ENCODE measurements at places on chromosomes 12 and 14.

GRCh38 chr14:23056956-23057756 lies at the start of gene CDH24:
TSS of gene CDH24 (minus strand) at chr14:23057520. CDS start at chr14:23055733, 1,787 bp downstream.
- DNase-seq, result peak; percentile 72

GRCh38 chr12:7303230-7303629 lies 642 bp upstream of the ACSM4 start:
- no peak for DNase-seq

GRCh38 chr14:92952481-92953298 lies 29.7 kb downstream of the CHGA start:
- DNase-seq, result no peak

DNA sequence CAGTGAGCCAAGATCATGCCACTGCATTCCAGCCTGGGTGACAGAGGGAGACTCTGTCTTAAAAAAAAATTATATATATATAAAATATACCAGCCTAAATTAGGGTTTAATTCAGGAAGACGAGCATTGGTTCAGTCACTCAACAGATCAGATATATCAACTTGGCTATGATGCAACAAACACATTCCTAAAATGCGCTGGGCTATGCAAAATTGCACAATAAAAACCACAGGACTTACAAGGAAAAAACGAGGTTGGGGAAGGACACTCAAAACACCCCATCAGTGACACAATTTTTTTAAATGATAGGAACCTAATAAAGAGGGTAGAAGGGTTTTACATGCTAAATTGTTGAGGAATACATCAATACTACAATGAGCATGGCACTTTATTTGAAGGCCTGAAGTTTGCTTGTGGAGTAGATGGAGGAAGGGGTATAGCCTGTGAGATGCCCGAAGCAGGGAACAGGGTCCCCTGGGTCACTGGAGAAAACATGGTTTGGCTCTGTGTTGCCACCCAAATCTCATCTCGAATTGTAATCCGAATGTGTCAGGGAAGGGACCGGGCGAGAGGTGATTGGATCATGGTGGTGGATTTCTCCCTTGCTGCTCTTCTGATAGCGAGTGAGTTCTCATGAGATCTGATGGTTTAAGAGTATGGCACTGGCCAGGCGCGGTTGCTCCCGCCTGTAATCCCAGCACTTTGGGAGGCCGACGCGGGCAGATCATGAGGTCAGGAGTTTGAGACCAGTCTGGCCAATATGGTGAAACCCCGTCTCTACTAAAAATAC lies 71.2 kb downstream of the TNFAIP2 start:
- DNase-seq, result no peak

DNA sequence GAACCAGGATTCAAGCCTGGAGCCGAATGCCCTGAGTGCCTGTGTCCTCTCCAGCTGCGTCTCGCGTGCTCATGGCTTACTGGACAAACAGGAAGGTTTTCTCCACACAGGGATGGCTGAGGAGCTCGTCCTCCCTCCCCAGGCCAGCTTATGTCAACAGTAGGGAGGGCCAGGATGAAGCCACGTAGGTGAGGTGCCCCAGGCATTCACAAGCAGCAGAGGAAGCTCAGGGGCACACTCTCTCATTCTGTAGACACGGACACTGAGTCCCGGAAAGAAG lies 49.3 kb downstream of the TRPV4 start:
- DNase-seq, result no peak

DNA sequence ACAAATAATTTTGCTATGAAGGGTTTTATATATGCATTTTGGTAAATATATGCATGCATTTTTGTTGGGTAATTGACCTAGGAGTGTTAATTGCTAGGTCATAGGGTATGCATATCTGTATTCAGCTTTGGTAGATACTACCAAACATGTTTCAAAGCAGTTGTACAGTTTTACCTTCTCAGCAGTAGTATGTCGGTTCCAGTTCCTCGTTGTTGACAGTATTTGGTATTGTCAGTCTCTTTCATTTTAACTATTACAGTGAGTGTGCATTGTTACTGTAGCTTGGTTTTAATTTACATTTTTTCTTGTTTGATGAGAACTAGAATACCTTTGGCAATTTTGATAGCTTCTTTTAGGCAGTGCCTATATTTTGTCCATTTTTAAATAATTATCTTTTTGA lies 98.9 kb downstream of the ARID2 start:
- no peak for DNase-seq

- DNase-seq, result no peak
Measured at GRCh38 chr12:130421896-130422295, 84.2 kb downstream of the PIWIL1 start.

DNA sequence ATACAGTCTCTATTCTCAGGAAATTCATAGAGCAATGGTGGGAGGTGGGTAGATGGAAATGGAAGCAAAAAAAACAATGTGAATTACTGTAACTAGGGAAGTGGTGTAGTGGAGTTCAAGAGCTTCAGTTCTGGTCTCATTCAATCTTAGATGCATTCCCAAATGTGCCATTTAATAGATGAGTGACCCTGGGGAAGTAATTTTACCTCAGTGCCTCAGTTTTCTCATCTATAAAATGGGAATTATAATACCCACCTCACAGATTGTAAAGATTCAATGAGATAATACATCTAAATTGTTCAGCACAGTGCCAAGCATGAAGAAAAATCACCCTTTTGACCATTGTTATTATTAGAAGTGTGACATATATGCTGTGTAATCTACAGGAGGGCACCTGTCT lies 173.1 kb downstream of the SLC38A4 start:
- DNase-seq, result no peak

DNA sequence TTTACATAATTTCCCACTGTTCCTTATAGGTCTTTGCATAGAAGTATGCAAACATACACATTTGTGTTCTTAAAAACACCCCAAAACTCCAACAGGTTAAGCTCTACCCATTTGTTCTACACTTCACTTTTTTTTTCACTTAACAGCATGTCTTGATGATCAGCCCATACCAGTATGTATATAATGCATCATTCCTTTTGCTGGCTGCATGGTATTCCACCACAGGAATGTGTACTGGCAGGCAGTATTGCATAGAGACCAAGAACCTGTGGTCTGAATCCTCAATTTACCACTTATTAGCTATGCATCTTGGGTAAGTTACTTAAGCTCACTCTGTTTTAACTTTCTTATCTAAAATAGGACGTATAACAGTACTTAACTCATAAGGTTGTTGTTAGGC lies 65.5 kb downstream of the SAMD4A start:
- no peak for DNase-seq

DNA sequence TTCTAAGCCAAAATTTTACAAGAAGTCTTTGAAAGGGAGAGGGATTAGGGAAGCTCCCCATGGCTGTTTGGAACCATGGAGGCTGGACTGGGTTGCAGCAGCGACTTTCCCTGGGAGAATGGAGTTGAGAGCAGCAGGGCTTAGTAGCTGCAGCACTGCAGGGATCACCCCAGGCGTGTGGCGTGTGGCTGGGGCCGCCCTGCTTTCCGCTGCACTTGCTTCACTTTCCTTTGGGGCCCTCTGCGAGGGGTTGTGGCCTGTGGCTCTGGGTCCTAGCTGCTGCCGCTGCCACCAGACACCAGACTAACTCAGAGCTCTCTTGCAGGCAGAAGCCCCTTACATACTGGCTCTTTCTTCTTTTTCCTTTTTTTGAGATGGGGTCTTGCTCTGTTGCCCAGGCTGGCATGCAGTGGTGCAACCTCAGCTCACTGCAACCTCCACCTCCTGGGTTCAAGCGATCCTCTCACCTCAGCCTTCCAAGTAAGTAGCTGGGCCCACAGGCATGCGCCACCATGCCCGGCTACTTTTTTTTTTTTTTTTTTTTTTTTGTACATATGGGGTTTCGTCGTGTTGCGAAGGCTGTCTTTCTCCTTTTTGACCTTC lies 25.4 kb downstream of the CCDC62 start:
- DNase-seq, result no peak

DNA sequence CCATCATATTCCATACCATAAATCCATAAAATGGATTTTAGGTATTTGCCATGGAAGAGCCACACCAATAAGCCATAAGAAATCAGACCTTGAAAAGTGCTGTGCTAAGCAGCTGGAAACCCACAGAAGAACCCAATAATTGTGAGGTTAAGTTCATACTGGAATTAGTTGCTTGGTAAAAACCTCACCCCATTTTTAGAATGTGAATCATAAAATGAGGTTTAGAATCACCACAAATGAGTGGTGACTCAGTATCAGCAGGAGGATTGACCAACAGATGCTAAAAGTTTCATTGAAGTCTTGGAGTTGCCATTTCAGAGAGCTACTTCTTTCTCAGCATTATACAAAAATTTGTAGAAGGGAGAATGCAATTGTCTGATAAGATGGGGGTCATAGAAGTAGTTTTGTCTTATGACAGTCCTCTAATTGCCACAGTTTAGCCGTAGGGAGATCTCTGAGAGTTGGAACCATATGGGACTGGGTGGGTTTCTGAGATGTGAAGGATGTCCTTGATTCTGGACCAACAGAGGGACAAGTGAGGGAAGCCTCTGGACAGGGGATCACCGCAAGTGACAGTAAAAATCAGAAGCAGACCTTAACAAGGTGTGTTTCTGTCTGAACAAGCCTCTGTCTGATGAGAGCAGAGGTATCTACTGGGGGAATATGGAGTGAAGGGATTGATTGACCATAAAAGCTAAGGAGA lies 1.4 kb upstream of the STON2 start:
- DNase-seq, result no peak

- no peak for DNase-seq
Measured at GRCh38 chr14:26414103-26414502, 183.7 kb downstream of the NOVA1 start.

DNA sequence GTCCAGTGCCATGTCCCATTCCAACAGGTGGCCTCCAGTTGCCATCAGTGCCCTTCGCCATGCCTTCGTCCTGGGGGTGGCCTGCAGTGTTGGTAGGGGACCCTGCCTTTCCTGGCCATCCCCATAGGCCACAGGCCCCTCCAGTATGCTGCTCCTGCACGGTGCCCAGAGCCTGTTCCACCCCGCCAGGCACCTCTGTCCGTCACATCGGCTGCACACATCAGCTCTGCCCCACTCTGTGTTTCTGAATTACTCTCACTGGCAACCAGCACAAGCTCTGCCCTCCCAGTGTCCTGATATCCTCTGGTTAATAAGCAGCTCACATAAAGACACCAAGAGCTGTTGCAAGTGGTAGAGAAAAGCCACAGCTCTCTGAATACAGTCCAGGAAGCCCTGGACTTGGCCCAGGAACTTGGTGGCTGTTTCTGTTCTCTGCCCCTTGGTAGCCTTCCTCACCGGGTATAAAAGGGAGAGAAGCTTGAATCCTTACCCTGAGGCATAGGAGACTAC lies 31.3 kb upstream of the ATP2A2 start:
- no peak for DNase-seq

DNA sequence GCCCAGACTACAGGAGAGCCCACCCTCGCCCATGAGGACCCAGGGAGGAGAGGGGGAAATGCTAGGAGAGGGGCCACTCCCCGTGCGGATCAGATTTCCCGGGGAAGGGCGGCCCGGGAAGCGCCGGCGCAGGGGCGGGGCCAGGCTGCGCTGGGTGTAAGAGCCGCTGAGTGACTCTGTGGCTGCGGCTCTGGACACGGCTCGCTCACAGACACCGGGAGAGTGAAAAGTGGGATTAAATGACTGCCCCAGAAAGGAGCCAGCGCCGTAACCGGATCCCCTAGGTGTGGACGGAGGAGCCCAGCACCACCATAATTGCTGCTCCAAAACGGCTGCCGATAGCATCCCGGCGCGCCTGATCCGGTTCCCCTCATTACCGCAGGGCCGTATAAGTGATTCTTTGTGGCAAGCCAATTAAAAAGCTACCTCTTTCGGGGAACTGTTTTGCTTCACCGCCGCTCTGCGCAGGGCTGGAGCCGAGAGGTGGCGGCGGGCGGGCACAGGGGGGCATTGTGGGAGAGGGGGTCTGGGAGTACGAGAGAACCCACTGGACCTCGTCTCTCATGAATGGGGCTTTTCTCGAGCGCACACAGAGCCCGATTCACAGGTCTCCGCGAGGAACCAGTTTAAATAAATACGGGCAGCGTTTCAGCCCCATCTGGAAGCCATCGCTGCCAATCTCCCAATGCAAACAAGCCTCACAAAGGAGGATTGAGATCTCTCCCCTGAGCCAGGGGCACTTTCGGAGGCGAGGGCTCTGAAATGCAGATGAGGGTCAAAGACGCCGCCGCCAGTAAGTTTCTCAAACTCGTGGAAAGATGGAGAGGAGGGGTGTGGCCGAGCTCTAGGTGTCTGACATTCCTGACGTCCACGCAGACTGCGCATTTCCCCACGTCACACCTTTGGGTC lies 2.5 kb downstream of the COL2A1 start:
- no peak for DNase-seq

DNA sequence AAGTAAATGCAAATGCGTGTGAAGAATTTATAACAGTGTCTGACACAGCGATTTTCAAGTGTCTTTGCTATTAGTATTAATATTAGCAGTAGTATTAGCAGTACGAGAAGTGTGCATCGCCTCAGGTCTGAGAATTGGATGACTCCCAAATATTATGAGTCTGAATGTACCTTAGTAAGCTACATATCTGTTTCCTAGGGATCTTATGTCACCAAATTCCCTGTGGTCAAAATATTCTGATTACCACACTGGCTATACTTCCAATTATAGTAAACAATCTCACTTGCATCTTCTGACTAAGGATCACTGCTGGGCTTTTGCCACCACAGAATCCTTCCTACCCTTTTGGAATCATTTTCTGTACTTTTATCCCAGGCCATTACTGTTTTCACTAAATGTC lies 396.0 kb upstream of the MIS18BP1 start:
- DNase-seq, result no peak

- no peak for DNase-seq
Measured at GRCh38 chr12:75792687-75793086, 238.9 kb downstream of the PHLDA1 start.

GRCh38 chr12:56980268-56980667 lies 22.9 kb upstream of the RDH16 start:
- DNase-seq, result no peak

- DNase-seq, result no peak
Measured at GRCh38 chr14:23380197-23380914, 3.5 kb downstream of the CMTM5 start.

DNA sequence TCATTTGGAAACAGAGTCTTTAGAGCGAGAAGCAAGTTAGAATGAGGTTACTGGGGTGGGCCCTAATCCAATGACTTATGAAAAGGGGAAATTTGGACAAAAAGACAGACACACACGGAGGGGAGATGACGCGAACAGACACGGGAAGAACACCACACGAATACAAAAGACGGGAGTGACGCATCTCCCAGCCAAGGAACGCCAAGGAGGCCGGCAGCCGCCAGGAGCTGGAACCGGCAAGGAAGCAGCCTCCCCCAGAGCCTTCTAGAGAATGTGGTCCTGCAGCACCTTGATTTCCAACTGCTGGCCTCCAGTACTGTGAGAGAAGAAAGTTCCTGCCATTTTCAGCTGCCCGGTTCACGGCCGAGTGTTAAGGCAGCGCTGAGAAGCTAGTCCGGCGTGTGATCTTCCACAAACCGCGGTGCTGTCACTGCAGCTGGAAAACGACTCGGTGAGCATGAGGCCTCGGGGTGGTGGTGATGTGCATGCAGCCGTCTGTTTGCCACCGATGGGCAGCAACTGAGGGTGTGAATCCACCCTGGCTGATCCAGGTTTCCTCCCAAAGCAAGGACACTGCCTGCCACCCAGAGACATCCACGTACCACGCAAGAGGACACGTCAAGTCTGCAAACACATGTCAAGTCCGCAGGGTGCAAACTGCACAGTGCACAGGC lies 124.5 kb downstream of the NCOR2 start:
- no peak for DNase-seq

GRCh38 chr12:121741743-121742142 lies 29.2 kb downstream of the TMEM120B start:
- DNase-seq, result no peak

- no peak for DNase-seq
Measured at GRCh38 chr12:2035431-2036055, 17.2 kb upstream of the CACNA1C start.

Data from activated CD4-positive, alpha-beta T cell treated with anti-CD3 and anti-CD28 coated beads for 4 hours (primary cell).